ENCODE measurements at places on chromosomes 1 and 21.
A peak's percentile ranks its signal among the peaks of the same experiment; 100 is the strongest.

- DNase-seq: no peak
Observed at GRCh38 chr1:232834066-232834465, 28.9 kb downstream of the MAP10 start.

DNA sequence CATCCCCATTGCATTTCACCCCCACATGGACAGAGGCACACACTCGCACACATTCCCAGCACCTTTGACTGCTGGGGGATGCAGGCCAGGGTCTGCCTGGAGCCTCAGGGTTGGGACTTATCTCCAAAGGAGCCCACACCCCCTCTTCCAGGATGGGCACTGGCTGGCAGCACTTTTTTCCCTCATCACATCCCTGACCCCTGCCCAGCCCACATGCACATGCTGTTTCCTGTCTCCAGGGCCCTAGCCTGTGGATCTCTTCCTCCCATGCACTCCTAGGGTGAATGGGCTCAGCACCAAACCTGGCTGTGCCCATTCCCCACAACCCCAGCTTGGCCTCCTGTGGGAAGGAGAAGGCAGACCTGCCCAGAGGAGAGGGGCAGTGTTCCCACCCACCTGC, 59.3 kb downstream of the STUM start:
- DNase-seq: no peak

- DNase-seq: no peak
Observed at GRCh38 chr1:48462716-48463302, 9.2 kb downstream of the SPATA6 start.

- DNase-seq: no peak
Observed at GRCh38 chr21:45982092-45982757, 655 bp downstream of the COL6A1 start.

DNA sequence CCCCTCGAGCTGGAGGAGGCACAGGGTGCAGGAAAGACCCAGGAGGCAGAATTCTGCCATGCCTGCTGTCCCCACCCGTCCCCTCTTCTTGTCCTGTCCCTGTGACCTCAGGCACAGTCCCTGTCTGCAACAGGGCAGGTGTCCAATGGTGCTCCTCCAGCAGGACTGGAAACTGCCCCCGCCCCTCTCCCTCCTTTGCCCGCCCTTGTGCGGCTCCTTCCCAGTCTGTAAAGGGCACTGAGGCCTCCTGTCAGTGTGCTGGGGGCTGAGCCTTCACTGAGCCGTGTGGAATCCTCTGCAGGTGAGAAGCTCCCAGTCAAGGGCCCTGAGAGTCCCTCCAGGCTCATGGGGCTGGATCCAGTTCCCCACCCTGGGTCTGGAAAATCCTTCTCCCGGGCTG, 28.9 kb downstream of the PRDM16 start:
- DNase-seq: no peak

DNA sequence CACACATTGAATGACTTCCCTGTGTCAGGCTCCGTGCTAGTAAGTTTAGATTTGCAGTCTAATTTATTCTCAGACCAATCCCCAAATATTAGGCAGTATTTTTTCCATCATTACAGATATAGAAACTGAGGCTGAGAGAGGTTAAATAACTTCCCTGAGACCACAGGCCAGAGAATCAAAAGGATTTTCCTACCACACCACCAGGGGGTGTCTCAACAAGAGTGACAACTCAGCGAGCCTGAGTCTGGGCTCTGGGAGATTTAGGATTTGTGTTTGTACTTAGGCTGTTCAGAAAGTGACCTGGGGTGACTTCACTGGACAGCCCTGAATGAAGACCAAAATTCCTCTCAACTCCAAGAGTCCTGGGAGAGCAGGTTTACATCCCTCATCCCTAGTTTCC, 13.3 kb upstream of the LCE5A start:
- DNase-seq: no peak

DNA sequence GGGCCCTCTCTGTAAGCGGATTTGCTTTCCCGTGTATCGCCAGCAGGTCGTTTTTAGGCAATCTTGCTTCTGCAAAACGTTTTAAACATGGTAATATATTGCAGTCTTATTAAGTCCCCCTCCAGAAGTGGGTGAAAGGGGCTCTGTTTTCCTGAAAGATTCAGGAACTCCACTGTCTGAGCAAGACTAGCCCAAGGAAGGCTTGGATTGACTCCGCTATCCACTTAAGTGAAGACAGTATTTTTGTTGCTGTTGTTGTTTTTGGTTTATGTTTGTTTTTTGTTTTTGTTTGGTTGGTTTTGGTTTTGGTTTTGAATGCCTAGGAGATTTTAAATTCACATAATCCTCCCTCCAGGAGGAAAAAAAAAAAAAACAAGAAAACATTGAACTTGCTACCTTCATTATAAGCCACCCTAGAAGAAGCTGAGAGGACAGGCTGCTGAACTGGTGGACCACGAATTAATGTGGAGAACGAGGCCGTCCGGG, 29.1 kb upstream of the NFIA start:
- no peak for DNase-seq

DNA sequence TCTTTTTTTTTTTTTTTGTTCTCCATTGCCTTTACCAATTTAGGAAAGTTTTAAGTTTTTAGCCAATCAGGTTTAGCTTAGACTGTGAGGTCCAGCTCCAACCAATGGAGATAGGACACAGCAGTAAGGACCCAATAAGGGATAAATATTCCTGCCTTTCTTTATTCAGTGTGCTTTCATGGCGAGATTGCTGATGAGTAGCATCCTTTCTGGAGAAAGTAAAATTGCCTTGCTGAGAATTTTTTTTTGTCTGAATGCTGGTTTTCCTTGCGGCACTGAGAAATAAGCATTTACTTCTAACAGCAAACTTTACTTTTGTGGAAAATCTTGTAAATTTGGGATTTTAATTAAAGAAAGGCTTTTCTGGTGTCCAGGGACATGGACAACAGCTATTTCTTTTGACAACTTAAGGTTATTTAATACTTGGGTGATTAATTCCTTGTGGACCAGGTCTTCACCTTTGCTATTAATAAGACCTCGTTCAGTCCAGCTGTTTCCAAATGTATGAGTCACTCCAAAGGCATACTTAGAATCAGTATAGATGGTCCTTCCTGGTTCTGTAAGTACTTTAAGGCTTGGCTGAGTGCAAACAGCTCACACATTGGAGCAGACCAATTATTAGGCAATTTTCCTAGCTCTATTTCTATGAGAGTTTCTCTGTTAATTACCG, 54.1 kb downstream of the SERINC2 start:
- DNase-seq: no peak

DNA sequence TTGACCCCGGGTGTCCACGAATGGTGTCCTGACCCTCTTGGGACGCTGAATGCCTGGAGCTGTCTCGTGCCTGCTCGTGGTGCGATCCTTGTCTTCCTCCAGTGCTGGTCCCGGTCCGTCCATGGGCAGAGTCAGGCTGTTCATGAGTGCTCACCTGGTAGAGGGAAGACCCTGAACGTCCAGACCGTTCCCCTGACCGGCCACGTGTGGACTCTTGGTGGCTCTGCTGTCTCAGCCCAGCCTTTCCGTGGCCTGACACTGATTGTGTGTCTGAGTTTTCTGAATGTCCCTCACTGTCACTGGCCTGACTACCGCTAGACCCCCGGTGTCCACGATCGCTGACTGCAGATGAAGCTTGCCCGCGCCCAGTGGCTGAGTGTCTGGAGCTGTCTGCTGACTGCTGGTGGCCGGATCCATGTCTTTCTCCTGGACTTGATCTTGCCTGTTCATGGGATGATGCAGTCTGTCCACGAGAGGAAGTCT, 11.7 kb downstream of the FLG start:
- DNase-seq: no peak

DNA sequence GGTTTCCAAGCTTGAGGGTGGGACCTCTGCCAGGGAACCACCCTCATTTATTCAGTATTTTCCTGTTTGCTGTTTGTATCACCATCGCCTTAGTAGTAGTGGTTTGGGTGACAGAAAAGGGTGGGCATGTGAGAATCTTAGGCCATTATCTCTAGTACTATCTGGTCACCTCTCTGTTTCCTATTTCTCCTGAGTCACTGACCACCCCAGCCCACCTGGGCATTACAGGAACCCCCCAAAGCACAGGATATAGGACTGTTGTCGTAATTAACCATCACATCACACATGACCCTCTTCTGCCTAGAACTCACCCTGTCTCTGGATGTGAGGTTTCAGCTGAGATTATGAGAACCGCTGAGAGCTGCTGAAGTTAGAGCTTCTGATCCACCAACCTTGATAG, 60.4 kb downstream of the IL23R start:
- no peak for DNase-seq

- DNase-seq: peak; percentile 88
Observed at GRCh38 chr1:42737257-42737656, 2.8 kb downstream of the CLDN19 start.

DNA sequence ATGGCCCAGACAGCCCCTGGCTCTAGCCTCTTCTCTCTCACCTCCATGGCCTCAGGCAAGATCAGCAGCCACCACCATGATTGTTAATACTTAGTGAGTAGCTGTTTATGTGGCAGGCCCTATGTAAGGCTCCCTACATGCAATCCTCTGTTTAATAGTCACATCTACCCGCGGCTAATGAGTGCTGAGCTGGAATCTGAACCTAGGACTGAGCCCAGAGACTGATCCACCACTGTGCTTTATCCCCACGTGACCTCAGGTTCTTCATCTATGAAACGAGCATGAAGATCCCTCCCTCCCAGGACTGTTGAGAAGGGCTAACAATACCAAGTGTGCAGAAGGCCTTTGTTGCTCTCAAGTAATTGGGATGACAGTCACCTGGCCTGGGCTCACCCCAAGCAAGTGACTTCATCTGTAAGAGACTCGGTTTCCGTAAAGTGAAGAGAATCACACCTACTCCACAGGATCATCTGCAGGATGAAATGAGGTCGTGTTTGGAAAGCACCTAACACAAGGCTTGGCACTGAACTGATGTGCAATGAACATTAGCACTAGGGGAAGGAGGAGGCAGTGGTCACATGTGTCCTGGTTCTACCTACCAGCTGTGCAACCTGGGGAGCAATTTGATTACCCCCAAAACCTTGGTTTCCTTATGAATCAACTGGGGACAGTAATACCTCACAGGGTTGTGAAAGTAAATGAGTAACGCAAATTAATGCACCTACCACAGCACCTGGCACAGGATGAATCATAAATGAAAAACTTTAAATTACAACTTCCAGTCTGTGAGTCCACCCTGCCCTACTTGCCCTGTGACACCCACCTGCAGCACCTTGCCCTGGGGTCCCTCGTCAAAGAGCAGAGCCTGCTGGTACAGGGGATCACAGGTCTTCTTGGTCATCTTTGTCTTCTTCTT, 37.2 kb downstream of the RIMS3 start:
- DNase-seq: no peak

DNA sequence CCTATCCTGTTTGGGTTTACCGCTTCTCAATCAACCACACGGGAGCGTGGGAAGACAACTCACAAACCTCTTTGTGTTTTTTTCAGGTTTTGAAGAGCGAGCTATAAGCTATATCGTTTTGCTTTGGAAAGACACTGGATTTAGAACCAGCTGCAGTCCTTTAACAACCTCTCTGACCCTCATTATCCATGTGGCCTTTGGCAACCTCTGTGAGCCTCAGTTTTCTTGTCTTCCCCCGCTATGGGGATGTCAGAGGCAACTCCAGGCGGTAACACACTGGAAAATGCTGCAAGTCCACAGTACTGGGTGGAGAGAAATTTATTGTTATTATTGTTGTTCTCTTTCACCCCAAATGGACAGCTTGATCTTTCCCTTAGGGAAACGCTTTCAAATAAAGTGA, 100.0 kb downstream of the ETS2 start:
- DNase-seq: no peak

DNA sequence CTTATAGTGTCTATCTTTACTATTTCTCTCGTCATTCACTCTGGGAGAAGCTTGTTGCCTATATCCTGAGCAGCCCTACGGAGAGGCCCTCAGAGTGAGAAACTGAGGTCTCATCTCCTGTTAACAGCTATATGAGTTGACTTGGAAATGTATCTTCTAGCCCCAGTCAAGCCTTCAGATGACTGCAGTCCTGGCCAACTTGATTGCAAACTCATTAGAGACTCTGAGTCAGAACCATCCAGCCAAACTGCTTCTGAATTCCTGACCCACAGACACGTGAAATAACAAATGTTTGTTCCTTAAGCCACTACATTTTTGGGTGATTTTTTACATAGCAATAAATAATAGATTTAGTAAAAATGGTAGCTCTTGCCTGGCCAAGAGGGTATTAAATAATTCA, 3.9 kb upstream of the ZBED6 start:
- DNase-seq: no peak

DNA sequence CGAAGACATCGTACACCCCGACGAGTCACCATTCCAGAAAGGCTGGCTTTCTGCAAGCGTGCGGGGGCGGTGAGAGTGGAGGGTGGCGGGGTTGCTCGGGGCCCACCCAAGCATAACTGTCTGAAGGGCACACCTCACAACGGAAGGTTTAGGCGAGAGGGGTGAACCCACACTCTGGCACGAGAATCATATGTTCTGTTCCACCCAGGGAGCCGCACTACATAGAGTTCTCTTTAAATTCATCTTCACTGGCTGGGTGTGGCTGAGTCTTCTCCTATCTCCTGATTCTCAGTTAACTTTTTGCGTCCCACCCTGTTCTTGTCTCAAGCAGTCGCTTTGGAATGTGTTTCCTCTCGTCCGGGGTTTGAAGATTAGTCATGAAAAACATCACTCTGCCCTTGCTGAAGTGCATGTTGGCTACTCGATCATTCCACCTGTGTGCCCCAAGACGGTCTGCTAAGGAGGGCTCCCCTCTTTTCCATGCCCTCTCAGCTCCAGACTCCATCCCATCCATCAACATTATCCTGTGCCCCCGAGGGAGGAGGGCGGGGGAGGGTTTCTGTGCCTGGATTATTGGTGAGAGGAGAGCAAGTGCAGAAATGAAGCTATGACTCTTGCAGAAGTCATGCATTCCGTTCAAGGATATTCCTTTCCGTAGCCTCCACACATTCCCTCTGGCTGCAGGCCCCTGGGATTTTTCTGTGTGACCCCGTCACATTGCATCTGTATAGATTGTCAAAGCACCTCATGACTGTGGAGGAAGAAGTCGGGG, 53.5 kb upstream of the CD34 start:
- no peak for DNase-seq

DNA sequence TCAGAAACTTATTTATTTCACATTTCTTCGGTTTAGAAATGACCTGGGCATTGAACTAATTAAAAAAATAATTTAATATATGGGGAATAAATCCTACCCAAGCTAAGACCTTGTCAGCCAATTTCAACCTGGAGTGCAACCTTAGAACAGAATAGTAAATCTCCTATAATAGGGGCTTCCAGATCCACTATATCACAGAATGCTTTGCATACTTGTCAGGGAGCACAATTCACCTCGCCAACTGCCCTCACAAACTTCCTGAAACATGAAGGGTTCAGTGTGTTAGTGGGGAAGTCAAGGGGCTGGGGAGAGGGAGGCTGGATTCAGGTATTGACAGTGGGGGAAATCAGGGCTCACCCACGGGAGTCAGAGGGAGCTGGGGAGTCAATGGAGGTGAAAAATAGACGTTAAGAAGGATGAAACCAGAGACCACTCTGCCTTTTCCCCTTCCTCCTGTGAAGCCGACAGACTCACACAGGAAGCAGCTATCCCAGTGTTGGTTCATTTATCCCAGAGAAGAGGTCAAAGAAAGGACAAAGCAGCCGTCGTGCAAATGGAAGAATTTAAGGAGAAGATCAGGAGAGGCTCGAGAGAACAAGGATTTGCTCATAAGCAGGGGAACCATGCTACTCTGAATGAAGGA, 453.3 kb downstream of the NUF2 start:
- peak; percentile 33 for DNase-seq

- DNase-seq: peak; percentile 92
Observed at GRCh38 chr1:43582162-43582566, 51.5 kb downstream of the PTPRF start.
